ENCODE measurements at places on chromosomes 5 and 9. TPM values are rescaled to one million over a fixed set of nuclear protein-coding genes. Genes with fewer than 3 reads are reported as not detected.

KIAA0825 gene
- 0.54 TPM for polyA plus RNA-seq

NEURL1B gene
- polyA plus RNA-seq, result 1.9 TPM

CAMK2A gene
- polyA plus RNA-seq, result 0.13 TPM

CDC20B gene
- polyA plus RNA-seq, result not detected

SYK gene
- 11.5 TPM for polyA plus RNA-seq

LAMC3 gene
- polyA plus RNA-seq, result 1.3 TPM

TAF11L10 gene
- polyA plus RNA-seq, result not detected

ARL14EPL gene
- not detected for polyA plus RNA-seq

DNA sequence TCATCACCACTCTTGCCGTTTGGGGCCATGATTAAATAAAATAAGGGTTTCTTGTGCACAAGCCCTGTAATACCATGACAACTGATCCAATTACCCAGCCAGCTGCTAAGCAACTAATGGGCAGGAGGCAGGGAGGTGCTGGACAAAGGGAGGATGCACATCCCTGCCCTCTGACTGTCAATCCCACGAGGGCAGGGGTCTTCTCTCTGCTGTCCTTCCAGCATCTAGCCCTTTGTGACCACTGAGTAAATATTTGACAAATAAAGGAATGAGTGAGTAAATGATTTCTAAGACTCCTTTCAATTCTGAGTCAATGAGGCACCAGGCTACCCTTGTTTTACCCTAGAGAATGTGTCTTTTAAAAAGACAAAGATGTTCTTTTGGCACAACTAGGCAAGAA is 247.1 kb downstream of the SYK start:
- H3K27ac ChIP-seq, result no peak overlapping the region
- no peaks in the 10 kb centered on the region for H3K27me3 ChIP-seq
- no peak for DNase-seq
- no peak overlapping the region for H3K4me3 ChIP-seq
- H3K4me1 ChIP-seq, result no peaks in the 10 kb centered on the region

DNA sequence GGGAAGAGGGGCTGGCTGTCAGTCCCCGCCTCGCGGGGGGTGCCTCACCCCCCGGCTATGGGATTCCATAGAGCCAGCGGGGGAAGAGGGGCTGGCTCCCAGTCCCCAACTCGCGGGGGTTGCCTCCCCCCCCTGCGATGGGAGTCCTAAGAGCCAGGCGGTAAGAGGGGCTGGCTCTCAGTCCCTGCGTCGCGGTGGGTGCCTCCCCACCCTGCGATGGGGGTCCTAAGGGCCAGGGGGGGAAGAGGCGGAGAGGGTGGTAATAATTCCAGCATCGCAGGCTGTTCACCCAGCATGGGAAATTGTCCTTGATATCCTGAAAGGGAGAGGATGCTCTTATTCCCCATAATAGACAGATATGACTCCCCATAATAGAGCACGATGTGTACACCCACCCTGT is 9.6 kb upstream of the LCN2 start:
- no peaks in the 10 kb centered on the region for H3K27me3 ChIP-seq
- no peaks in the 10 kb centered on the region for H3K36me3 ChIP-seq
- no peak overlapping the region for H3K27ac ChIP-seq
- no peak for DNase-seq
- no peaks in the 10 kb centered on the region for H3K4me1 ChIP-seq

DNA sequence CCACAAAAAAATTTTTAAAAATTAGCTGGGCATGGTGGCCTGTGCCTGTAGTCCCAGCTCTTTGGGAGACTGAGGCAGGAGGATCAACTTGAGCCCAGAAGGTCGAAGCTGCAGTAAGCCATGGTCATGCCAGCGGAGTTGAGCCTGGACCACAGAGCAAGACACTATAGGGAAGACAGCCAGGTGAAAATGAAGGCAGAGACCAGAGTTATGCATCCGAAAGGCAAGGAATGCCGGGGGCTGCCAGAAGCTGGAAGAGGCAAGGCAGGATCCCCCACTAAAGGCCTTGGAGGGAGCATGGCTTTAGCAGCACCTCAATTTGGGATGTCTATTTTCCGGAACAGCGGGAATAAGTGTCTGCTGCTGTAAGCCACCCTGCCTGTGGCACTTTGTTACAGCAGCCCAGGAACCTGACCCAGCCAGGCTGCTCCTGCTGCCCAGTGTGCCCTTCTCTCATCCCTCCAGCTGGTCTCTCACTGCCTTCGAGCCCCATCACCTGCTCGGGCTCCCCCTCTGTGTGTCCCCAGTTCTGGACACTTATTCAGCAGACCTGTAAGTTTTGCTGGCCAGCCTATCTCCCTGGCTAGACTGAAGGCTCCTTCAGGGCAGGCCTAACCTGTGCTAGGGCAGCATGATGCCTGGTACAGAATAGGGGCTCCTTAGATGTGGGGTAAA is 16.8 kb upstream of the JADE2 start:
- no peak overlapping the region for H3K4me3 ChIP-seq
- no peaks in the 10 kb centered on the region for H3K27me3 ChIP-seq
- H3K27ac ChIP-seq, result no peak overlapping the region
- H3K36me3 ChIP-seq, result no peaks in the 10 kb centered on the region

GRCh38 chr5:136275601-136276000 is 82.6 kb upstream of the SMIM32 start:
- no peaks in the 10 kb centered on the region for H3K36me3 ChIP-seq
- H3K4me1 ChIP-seq, result no peaks in the 10 kb centered on the region
- no peak for DNase-seq
- no peaks in the 10 kb centered on the region for H3K27me3 ChIP-seq

DNA sequence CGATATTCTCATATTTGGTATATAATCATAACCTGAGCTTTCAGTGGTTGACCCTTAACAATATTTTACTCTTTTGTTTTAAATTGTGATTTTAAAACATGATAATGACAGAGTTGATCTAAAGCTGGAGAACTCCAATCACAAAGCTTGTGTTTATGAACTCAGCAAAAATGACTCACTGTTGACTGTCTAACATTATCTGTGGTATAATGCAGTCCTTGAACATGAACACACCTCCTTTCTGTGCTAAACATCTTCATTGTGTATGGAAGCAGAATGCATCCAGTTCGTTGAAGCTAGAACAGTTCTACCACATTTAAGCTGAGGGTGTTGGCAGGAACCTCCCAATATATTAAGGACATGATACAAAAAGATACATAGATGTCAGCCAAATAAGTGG is 1030.2 kb upstream of the SEMA6A start:
- no peak for DNase-seq
- no peaks in the 10 kb centered on the region for H3K27me3 ChIP-seq
- H3K36me3 ChIP-seq, result no peaks in the 10 kb centered on the region
- H3K4me3 ChIP-seq, result no peak overlapping the region

DNA sequence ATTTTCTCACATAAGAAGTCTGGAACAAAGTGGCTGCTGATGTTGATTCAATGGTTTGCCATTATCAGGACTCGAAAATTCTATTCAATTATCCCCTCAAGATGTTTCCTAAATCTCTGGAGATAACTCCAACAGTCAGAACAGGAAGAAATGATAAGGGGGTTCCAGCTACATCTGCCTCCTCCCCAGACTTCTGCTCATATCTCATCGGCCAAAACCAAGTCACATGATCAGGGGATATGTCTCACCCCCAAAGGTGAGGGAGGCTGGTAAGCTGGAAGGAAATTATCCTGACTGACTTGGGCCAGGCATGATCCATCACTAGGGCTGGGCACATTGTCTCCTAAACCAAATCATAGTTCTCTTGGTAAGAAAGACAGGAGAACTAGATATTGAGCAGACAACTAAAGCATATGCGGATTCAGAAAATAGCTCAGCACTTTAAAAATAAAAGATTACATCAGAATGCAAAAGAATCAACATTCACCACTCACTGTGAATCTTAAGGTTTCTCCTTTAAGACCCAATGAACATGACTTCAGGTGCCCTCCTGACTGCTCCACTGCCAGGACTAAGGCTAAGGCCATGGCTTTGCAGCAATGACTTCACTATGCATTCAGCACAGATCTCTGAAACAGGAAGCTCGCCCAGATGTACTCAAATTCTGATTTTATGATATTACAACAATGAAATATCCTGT is 306.3 kb downstream of the ENC1 start:
- no peaks in the 10 kb centered on the region for H3K36me3 ChIP-seq
- H3K4me1 ChIP-seq, result no peaks in the 10 kb centered on the region
- H3K4me3 ChIP-seq, result no peak overlapping the region
- H3K27ac ChIP-seq, result no peak overlapping the region
- DNase-seq, result no peak

GRCh38 chr5:133801955-133802751 is 166.3 kb downstream of the C5orf15 start:
- no peak overlapping the region for H3K27ac ChIP-seq
- H3K4me1 ChIP-seq, result no peaks in the 10 kb centered on the region
- no peaks in the 10 kb centered on the region for H3K36me3 ChIP-seq
- no peak overlapping the region for H3K4me3 ChIP-seq
- peak; percentile 86 for DNase-seq
- H3K27me3 ChIP-seq, result no peaks in the 10 kb centered on the region

- H3K27me3 ChIP-seq, result no peaks in the 10 kb centered on the region
- H3K27ac ChIP-seq, result no peak overlapping the region
- H3K36me3 ChIP-seq, result no peaks in the 10 kb centered on the region
Measured at GRCh38 chr5:179176571-179177230, 116.5 kb downstream of the ZNF354C start.

GRCh38 chr9:9565700-9566099 is 1047.1 kb downstream of the PTPRD start:
- no peaks in the 10 kb centered on the region for H3K4me1 ChIP-seq
- no peak overlapping the region for H3K4me3 ChIP-seq
- no peak for DNase-seq
- no peaks in the 10 kb centered on the region for H3K27me3 ChIP-seq
- no peaks in the 10 kb centered on the region for H3K36me3 ChIP-seq
- H3K27ac ChIP-seq, result no peak overlapping the region

DNA sequence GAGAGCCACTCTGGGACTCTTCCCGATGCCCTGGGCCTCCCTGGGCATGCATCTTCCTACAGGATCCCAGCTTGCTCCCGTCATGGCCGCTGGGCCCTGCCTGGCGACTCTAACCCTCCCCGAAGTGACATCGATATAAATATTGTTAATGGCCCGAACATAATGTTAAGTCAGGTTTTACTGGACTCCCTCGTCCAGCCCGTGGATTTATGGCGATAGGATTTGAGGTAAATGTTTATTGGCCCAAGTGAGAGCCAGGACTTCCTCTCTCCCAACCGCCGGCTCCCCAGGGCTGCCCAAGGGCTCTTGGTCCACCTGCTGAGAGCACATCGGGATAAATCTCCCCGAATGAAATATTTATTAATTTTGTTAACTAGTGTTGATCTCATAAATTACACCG is 246.3 kb downstream of the PBX3 start:
- H3K27me3 ChIP-seq, result no peaks in the 10 kb centered on the region
- peak; percentile 54 for DNase-seq
- H3K4me3 ChIP-seq, result no peak overlapping the region
- H3K4me1 ChIP-seq, result no peaks in the 10 kb centered on the region
- H3K27ac ChIP-seq, result no peak overlapping the region

- H3K36me3 ChIP-seq, result peaks cover 8% of the 10 kb centered on the region
- H3K4me1 ChIP-seq, result no peaks in the 10 kb centered on the region
- H3K27ac ChIP-seq, result no peak overlapping the region
- H3K27me3 ChIP-seq, result no peaks in the 10 kb centered on the region
Measured at GRCh38 chr9:137813651-137814415, 63.7 kb upstream of the CACNA1B start.

- no peaks in the 10 kb centered on the region for H3K4me1 ChIP-seq
- no peak overlapping the region for H3K27ac ChIP-seq
- no peaks in the 10 kb centered on the region for H3K36me3 ChIP-seq
- no peak overlapping the region for H3K4me3 ChIP-seq
- DNase-seq, result no peak
Measured at GRCh38 chr5:26009742-26010141, 1028.6 kb downstream of the CDH9 start.

DNA sequence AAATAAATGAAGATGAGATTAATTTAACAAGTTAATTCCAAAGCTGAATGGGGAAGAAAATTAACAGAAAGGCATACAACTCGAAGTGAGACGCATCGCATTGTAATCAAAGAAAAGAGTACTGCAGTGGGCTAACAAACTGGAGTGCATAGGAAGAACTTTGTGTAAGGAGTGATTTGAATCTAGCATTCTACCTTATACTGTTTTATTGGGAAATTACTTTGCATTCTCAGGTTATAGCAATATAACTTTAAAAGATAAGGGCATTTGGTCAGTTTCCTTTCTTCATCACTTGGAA is 124.5 kb upstream of the TLE4 start:
- no peak for DNase-seq
- H3K4me3 ChIP-seq, result no peak overlapping the region
- no peaks in the 10 kb centered on the region for H3K27me3 ChIP-seq
- no peak overlapping the region for H3K27ac ChIP-seq
- H3K36me3 ChIP-seq, result no peaks in the 10 kb centered on the region

- H3K4me3 ChIP-seq, result no peak overlapping the region
- no peaks in the 10 kb centered on the region for H3K4me1 ChIP-seq
- peaks cover 2% of the 10 kb centered on the region for H3K27me3 ChIP-seq
- no peak overlapping the region for H3K27ac ChIP-seq
Measured at GRCh38 chr9:98885575-98886295, 58.0 kb upstream of the COL15A1 start.

DNA sequence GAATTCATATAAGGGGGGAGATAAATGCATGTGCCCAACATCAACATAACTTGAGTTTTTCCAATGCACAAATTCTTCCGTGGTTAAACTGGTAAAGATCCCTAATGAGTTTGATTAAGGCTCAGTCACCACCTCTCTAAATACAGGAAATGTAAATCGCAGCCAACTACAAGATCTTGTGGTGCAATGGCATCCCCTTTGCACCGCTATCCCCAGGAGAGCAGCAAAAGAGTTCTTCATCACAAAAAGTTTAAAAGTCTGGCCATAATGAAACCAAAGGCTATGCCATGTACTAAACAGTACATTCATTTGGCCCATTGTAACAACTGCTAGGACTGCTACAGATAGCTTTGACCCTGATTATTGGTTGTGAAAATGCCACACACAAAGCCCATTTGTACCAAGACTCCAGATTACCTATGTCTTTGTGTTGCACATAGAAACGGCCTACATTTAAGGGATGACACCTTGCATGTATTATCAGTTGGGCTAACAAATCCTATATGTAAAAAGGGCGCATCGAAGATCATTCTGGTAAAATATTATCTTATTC is 44.5 kb downstream of the ZNF608 start:
- peaks cover 11% of the 10 kb centered on the region for H3K4me1 ChIP-seq
- H3K27me3 ChIP-seq, result no peaks in the 10 kb centered on the region
- DNase-seq, result no peak
- no peak overlapping the region for H3K4me3 ChIP-seq
- no peak overlapping the region for H3K27ac ChIP-seq
- H3K36me3 ChIP-seq, result no peaks in the 10 kb centered on the region

- H3K27me3 ChIP-seq, result no peaks in the 10 kb centered on the region
- H3K36me3 ChIP-seq, result no peaks in the 10 kb centered on the region
- DNase-seq, result no peak
- no peak overlapping the region for H3K27ac ChIP-seq
- H3K4me3 ChIP-seq, result no peak overlapping the region
Measured at GRCh38 chr5:141722266-141722665, 40.2 kb upstream of the ARAP3 start.

GRCh38 chr5:160469156-160470144 is 47.8 kb downstream of the PTTG1 start:
- H3K27ac ChIP-seq, result no peak overlapping the region
- peaks cover 4% of the 10 kb centered on the region for H3K4me1 ChIP-seq
- H3K36me3 ChIP-seq, result no peaks in the 10 kb centered on the region
- no peaks in the 10 kb centered on the region for H3K27me3 ChIP-seq

- H3K27me3 ChIP-seq, result no peaks in the 10 kb centered on the region
- H3K27ac ChIP-seq, result no peak overlapping the region
- H3K4me1 ChIP-seq, result no peaks in the 10 kb centered on the region
- no peak for DNase-seq
- H3K36me3 ChIP-seq, result no peaks in the 10 kb centered on the region
Measured at GRCh38 chr5:143101121-143101520, 302.4 kb downstream of the NR3C1 start.

Measured in aorta (tissue), 5 donors.